ENCODE measurements at places on chromosomes 7 and 10.

DNA sequence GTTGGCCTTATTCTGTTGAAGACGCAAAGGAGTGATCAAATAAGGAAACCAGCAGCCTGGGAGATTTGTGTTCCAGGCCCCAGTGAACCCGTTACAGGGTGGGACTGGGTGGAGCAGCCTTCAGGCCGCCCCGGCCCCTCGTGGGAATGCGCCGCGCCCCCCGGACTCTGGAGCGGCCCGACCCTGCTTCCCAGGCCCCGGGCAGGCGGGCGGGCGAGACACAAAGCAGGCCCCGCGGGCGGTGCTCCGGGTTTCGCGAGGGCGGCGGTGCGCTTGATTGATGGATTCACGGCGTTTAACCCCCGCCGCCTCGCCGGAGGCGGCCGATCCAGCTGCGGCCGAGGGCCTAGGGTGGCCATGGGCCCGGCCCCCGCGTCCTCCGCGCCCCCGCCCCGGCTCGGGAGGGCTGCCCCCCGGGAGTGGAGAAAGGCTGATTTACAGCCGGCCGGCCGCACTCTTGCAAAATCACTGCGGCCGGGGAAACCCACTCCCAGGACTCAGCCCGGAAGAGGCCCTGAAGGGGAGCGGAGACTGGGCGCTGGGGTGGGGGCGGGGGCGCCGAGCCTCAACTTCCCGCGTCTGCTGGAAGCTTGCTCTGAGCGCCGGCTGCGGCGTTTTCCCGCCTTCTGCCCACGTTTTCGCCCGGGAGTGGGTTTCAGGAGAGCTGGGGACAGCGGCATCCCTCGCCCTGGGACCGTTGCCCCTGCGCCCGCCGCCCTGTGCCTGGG lies 299.6 kb upstream of the NFE2L3 start:
- DNase-seq = no peak

DNA sequence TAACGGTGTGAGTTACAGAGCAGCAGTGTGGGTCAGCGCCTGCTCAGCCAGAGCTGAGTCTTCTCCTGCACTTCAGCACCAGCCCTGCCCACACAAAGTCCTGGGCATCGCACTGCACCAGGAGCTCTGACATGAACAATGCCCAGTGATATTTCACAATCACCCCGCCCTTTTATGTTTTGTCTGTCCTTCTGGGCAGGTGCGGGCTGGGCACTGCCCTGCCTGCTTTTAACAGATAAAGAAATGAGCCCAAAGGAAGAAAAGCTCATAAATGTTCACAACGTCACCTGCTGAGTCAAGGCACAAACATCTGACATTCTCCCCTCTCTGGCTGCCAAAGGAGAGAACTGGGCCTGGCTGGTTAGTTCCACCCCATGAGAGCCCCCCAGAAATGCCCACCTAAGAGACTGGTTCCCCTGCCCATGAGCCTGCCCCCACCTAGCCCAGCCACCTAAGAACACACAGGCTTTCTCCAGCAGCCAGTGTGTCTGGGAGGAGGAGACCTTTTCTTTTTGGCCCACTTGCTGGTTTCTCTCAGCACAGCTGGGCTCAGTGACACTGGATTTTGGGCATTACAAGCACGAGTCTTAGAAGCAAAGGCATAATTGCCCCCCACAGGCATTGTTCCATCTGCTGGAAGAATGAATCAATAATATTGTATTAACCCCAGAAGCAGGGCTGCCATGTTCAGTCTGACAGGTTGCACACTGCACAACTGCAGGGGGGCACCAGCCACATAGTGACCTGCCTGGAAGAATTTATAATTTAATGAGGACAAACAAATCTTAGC lies 22.3 kb downstream of the CALML3 start:
- peak; percentile 74 for DNase-seq

DNA sequence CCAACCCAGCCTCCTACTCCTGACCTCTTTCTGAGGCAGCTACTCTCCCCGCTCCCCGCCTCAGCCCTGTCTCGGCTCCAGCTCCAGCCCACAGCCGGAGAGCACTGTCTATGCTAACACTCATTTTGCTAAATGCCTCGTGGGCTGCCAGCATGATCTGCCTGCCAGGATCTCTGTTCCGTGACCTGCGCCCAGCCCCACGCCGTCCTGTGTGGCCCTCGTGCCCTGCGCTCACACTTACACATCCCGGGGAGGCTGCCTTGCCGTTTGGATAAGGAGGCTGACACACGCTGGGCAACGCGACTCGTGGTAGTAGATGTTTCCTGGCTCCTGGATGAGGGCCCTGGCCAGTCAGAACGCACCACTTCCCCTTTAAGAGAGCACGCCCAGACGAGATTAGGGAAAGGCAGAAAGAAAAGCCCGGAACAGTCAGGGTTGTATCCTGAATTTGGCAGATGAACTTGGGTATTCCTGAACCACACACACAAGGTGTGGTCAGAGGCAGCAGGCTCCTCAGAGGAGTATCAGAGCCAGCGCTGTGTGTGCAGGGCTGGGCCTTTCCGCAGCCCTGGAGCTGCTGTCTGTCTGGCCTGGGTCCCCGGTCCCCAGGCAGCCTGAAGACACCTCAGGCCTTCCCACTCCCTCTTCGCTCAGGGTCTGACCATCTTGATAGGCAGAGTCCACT lies 97.7 kb upstream of the EFCAB10 start:
- no peak for DNase-seq

- DNase-seq = no peak
These were observed 13.9 kb downstream of the OSBPL3 start for GRCh38 chr7:24965831-24966708.

DNA sequence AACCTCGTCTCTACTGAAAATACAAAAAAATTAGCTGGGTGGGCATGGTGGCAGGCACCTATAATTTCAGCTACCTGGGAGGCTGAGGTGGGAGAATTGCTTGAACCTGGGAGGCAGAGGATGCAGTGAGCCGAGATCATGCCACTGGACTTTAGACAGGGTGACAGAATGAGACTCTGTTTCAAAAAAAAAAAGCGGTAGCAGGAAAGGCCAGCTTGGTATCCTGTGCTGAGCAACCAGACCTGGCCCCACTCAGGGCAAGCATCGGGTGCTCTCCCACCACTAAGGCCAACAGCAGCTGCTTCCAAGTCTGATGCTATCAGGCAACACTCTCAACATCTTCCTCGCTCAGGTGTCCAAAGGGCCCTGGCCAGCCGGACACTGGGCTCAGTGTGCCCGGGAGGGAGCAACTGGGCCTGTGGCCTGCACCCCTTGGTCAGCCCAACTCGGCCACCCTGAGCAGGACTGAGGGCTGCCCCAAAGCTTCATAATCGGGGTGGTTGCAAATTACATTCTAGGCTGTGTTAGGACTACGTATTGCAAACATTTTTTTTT lies 44.3 kb upstream of the MSMB start:
- no peak for DNase-seq

- DNase-seq = peak; percentile 52
These were observed 26.2 kb upstream of the REEP3 start for GRCh38 chr10:63494951-63495350.

- no peak for DNase-seq
These were observed 10.8 kb downstream of the ERLIN1 start for GRCh38 chr10:100174699-100175677.

- no peak for DNase-seq
These were observed 92.8 kb upstream of the CAPZA2 start for GRCh38 chr7:116769546-116769945.

GRCh38 chr7:5492020-5492635 lies 68.5 kb upstream of the TNRC18 start:
- no peak for DNase-seq

DNA sequence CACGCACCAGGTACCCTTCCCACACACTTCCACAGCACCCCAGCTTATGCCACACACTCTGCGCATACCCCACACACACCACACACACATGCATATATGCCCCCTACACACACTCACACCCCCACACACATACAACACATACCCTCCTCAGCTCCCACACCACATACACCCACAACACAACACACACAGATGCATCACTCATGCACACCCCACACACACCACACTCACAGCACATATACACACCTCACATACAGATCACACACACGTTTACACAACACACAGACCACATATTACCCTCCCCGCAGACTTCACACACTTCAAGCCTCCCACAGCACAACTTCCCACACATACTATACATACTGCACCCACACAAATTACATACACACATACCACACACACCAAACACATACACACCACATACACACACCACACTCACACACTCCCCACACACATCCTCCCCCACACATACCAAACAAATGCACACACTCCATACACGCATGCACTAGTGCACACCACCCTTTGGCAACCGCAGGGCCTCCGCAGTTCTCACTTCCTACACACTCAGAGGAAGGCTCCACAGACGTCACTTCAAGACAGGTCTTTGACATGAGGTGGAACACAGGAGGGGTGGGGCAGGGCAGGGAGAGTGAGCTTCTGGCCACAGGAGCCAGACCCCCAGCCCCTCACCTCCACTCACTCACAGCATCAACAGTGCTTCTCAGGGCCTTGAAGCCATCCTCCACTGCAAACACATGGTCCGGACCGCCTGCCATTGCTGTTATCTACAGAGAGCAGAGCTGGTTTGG lies 18.5 kb upstream of the ANTXRL start:
- DNase-seq = no peak

DNA sequence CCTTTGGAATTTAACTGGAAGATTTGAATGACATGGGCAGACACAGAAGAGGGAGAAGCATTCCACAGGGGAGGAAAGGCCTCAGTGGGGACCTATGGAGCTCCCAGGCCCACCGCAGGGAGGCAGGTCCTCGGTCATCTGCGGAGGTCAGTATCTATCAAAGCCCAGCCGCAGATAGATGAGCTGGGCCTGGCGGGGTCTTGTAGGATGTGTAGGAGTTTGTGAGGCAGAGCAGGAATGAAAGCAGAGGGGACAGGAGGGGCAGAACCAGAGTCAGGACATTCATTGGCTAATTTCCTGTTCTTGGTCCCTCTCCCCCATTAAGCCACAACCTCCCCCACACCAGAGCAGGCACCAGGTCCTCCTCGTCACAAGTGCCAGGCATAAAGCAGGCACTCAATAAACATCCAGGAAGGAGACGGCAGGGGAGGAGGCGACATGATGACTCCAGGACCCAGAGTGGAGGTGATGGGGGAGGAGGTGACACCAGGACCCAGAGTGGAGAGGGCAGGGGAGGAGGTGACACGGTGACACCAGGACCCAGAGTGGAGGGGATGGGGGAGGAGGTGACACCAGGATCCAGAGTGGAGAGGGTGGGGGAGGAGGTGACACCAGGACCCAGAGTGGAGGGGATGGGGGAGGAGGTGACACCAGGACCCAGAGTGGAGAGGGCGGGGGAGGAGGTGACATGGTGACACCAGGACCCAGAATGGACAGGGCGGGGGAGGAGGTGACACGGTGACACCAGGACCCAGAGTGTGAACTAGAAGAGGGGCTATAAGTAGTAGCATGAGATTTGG lies 83.7 kb upstream of the PDGFA start:
- DNase-seq = no peak

Measured in EH (cell line).